ENCODE measurements at places on chromosomes 1 and 21. TPM values are rescaled to one million over a fixed set of nuclear protein-coding genes. Genes with fewer than 3 reads are reported as not detected.

DNA sequence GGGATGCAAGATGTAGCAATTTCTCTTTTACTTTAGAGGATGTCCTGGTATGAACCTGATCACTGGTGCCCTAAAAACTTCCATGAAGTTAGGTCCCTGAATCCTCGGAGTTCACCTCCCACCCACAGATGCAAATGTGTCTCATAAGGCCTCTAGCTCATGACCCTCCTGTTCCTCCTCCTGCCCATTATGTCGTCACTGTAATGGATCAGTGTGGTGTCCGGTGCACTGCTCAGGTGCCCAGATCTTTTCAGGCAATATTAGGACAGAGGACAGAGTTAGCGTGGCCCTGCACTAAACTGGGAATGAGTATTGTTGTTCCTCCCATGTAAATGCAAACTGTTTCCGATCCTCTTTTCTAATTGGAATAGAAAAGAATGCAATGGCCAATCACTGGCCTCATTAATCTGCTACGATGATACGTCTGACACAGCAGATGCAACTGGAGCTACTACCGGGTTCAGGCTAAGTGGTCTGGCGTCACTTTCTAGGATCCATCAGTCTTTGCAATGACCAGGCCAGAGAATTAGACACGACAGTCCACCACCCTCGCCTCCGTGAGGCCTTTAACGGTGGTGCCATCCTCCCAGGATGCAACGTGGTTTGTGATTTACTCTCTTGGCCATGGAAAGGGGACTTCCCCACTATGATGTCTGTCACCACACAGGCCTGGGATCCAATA lies 3.4 kb upstream of the COL6A2 start:
- H3K27ac ChIP-seq: no peak overlapping the region
- H3K27me3 ChIP-seq: peaks cover 21% of the 10 kb centered on the region
- no peak overlapping the region for H3K4me3 ChIP-seq
- DNase-seq: no peak

GRCh38 chr1:158516966-158517365 lies 37.2 kb downstream of the OR6Y1 start:
- H3K27me3 ChIP-seq: no peaks in the 10 kb centered on the region
- no peak for DNase-seq
- no peaks in the 10 kb centered on the region for H3K36me3 ChIP-seq
- H3K4me1 ChIP-seq: no peaks in the 10 kb centered on the region
- H3K4me3 ChIP-seq: no peak overlapping the region
- no peak overlapping the region for H3K27ac ChIP-seq

DNA sequence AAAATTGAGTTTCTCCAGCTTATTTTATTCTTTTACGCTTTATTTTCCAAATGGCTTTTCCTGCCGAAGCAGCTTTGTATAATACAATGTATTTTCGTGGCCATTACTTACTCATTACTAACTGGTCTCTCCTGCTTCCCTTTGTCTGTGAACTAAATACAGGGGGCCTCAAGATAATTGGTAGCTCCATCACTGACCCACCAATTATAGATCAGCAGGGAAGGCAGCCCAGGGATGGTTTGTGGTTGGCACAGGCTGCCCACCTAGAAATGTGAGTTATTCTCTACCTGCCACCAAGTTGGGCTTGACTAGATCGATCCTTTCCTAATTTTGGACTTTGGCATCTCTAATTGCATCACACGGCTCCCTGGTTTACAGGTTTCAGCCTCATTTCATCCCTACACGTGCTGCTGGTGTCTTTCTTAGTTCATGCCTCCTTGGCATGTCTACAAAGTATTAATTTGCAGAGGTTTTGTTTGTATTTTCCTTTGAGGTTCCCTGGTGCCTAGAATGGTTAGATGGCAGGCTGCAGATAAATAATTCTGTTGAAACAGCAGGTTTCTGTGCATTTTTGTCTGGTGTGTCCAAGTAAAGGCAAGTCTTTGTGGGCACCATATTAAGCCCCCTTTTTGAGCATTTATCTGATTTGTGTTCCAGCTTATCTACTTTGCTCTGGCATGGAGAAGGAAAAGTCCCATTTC lies 35.2 kb downstream of the PEX14 start:
- no peak overlapping the region for H3K4me3 ChIP-seq
- peaks cover 35% of the 10 kb centered on the region for H3K4me1 ChIP-seq
- no peaks in the 10 kb centered on the region for H3K36me3 ChIP-seq
- DNase-seq: no peak
- no peak overlapping the region for H3K27ac ChIP-seq

- no peak for DNase-seq
- no peaks in the 10 kb centered on the region for H3K27me3 ChIP-seq
- H3K36me3 ChIP-seq: no peaks in the 10 kb centered on the region
These were observed 56.6 kb upstream of the SLC2A1 start for GRCh38 chr1:43015269-43015668.

Gene EXTL1
- 0.82 TPM for polyA plus RNA-seq

DNA sequence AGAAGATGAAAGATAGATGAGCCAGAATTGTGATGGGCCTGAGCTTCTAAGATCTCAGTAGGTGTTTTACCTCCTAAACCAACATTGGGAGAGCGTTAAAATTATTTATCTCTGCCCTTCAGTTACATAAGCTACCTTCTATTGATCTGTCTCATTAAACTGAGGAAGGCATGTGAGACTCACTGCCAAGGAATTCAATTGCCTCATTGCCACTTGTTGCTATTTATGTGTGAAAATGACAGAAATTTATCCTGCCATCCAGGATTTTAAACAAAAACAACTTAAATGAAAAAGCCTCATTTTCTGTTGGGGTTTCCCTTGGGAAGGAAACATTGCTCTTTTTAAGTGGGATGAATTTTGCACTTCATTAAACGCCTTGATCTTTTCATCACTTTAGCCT lies 78.7 kb upstream of the RUNX1 start:
- no peaks in the 10 kb centered on the region for H3K4me1 ChIP-seq
- H3K27ac ChIP-seq: no peak overlapping the region
- H3K36me3 ChIP-seq: no peaks in the 10 kb centered on the region
- no peak for DNase-seq
- no peak overlapping the region for H3K4me3 ChIP-seq

- H3K27me3 ChIP-seq: no peaks in the 10 kb centered on the region
- H3K4me1 ChIP-seq: peaks cover 13% of the 10 kb centered on the region
- no peak overlapping the region for H3K27ac ChIP-seq
- H3K36me3 ChIP-seq: no peaks in the 10 kb centered on the region
These were observed 16.4 kb upstream of the TARBP1 start for GRCh38 chr1:234495231-234495990.

Gene TXLNA
- polyA plus RNA-seq: 33.7 TPM

DNA sequence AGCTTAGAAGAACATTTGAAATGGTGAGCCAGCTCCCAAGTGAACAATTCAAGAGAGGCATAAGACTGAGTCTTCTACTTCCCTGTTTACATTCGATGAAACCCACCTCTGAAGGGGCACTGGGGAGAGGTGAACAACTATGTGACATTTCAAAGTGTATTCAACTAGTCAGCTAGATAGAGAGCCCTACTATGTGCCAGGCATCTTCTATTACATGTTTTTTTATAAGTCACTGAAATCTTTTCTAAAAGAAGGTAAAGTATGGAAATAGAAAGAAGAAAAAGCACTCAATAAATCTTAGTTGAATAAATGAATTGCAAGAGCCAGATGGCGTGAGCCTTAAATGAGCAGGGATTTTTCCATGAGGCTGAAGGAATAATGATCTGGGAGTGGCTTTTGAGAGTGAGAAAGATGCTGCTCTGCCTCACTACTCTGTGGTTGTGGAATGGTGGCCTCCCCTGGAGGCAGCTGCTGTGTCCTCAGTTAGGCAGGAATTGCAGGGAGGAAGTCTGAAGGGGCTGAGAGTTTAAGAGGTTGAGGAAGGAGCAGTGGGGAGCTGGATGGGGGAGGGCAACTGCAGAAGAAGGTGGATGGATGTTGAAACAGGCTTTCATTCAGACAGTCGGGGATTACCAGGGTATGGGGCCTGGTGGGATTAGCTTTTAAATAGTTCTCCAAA lies 10.4 kb upstream of the PTPRF start:
- no peaks in the 10 kb centered on the region for H3K27me3 ChIP-seq
- no peak overlapping the region for H3K27ac ChIP-seq
- H3K4me3 ChIP-seq: no peak overlapping the region
- DNase-seq: no peak
- H3K4me1 ChIP-seq: peaks cover 32% of the 10 kb centered on the region

Gene DPT
- 11.4 TPM for polyA plus RNA-seq

DNA sequence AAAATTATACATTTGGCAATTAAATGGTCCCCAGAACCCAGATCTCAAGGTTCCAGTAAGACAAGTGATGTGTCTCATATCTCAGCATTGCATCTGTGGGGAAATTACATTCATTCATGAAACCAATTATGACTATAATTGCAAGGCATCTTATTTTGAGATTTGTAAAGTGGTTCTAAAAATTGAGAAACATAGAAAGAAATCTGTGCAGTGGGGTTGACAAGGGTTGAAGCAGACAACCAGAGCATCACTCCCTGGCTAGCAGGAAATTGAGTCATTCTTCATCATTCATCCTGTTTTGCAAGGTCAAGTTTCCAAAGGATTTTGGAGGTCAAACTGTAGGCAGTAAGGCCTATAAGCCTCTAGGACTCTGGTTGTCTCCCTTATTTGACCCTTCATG lies 25.1 kb upstream of the MROH9 start:
- H3K36me3 ChIP-seq: no peaks in the 10 kb centered on the region
- no peaks in the 10 kb centered on the region for H3K27me3 ChIP-seq
- no peak overlapping the region for H3K4me3 ChIP-seq
- H3K4me1 ChIP-seq: no peaks in the 10 kb centered on the region

DNA sequence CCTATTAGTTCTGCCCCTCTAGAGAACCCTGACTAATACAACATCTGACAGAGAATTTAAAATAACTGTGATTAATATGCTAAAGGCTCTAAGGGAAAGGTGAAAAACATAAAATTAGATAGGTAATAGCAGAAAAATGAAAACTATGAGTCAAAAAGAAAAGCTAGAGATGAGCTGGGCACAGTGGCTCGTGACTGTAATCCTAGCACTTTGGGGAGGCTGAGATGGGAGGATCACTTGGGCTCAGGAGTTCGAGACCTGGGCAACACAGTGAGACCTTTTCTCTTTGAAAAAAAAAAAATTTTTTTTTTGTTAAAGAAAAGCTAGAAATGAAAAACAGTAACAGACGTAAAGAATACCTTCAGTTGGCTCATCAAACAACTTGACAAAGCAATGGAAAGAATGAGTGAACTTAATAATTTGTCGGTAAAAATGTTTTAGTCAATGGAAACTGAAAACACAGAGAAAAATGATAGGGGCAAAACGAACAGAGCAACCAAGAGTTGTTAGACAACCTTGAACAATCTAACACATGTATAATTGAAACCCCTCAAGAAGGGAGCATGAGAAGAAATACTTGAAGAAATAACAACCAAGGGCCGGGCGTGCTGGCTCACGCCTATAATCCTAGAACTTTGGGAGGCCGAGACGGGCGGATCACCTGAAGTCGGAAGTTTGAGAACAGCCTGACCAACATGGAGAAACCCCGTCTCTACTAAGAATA lies 132.9 kb upstream of the GFI1 start:
- H3K4me1 ChIP-seq: no peaks in the 10 kb centered on the region
- no peak overlapping the region for H3K27ac ChIP-seq
- peaks cover 25% of the 10 kb centered on the region for H3K36me3 ChIP-seq
- no peak overlapping the region for H3K4me3 ChIP-seq
- no peak for DNase-seq

Gene FAM78B
- polyA plus RNA-seq: 3.5 TPM

Gene CDC42BPA
- 24.3 TPM for polyA plus RNA-seq

Gene CHRM3
- 9.5 TPM for polyA plus RNA-seq

DNA sequence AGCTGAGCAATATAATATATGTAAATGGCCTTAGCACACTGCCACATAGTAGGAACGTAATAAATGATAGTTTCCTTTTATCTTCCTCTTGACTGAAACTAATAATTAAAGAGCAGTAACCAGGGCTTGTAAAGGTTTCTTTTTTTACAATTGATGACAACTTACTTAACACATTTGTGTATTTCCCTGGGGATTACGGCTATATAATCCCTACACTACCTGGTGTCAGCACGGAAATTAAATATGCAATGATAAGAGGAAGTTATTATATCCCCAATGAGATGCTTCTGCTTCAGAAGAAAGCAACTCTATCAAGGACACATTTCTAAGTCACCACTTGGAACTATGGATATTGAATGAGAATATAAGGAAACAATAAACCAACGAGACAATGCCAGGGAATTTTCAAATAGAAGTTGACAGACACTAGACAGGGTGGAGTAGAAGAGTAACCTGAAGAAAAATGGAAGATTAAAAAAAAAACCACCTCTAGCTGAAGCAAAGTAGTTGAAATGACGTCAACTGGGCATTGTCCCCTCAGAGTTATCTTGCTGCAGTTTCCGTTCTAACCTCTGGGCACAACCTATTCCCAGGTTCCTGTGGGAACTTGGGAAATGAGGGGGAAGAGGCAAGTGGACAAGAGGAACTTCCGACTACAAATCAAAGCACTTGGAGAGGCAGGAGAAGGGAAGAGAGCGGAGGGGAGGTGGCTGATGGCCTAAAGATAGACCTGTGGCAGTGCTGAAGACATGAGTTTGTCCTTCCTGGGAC lies 66.5 kb downstream of the PLPP3 start:
- H3K4me3 ChIP-seq: no peak overlapping the region
- H3K27ac ChIP-seq: no peak overlapping the region
- peaks cover 55% of the 10 kb centered on the region for H3K4me1 ChIP-seq
- H3K27me3 ChIP-seq: no peaks in the 10 kb centered on the region
- peaks cover 46% of the 10 kb centered on the region for H3K36me3 ChIP-seq

GRCh38 chr1:162844153-162844552 lies 16.8 kb downstream of the CCDC190 start:
- H3K4me1 ChIP-seq: no peaks in the 10 kb centered on the region
- no peaks in the 10 kb centered on the region for H3K27me3 ChIP-seq
- no peaks in the 10 kb centered on the region for H3K36me3 ChIP-seq
- DNase-seq: no peak

DNA sequence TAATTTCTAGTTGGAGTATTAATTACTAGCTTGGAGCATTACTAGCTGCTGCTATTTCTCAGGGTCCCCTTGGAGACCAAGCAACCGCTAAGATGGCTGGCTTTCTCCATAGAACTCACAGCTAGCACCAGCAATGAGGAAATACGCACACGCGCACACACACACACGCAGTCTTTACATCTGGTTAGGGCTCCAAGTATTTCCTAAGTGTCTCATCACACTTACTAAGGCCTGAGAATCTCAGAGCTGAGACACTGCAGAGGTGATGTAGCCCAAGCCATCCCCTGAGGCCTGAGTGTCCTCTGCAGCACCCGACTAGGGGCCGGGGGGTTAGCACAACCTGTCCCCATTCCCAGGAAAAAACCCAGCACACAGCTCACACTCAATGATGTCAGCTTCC lies 42.5 kb downstream of the ITPKB start:
- no peak for DNase-seq
- no peak overlapping the region for H3K27ac ChIP-seq
- H3K36me3 ChIP-seq: peaks cover 4% of the 10 kb centered on the region
- no peaks in the 10 kb centered on the region for H3K4me1 ChIP-seq
- H3K27me3 ChIP-seq: no peaks in the 10 kb centered on the region
- H3K4me3 ChIP-seq: no peak overlapping the region

DNA sequence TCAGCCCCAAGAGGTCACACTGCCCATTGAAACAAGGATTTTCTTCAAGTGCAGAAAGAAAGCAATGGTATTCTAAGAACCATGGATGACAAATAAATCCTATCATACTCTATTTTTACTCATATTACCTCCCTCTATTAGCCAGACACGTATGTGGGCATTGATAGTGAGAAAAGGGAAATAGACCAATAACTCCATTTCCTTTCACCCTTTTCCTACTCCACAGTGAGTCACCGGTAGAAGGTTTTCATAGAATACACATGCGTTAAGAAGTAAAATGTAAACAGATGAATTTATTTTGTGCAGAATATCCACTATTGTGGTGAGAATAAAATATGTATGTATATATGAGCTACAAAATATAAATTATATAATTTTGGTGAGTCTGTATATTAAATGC lies 568.9 kb upstream of the ADGRL4 start:
- no peak overlapping the region for H3K4me3 ChIP-seq
- DNase-seq: no peak
- no peaks in the 10 kb centered on the region for H3K36me3 ChIP-seq
- no peaks in the 10 kb centered on the region for H3K4me1 ChIP-seq
- H3K27me3 ChIP-seq: no peaks in the 10 kb centered on the region
- H3K27ac ChIP-seq: no peak overlapping the region

Gene CR1L
- polyA plus RNA-seq: 0.45 TPM
